ENCODE measurements at places on chromosomes 12 and 14.

- DNase-seq: peak; percentile 71
Observed at GRCh38 chr12:99619389-99620158, 28.0 kb upstream of the GARIN6 start.

- no peak for DNase-seq
Observed at GRCh38 chr14:36682338-36682737, 20.7 kb downstream of the PAX9 start.

DNA sequence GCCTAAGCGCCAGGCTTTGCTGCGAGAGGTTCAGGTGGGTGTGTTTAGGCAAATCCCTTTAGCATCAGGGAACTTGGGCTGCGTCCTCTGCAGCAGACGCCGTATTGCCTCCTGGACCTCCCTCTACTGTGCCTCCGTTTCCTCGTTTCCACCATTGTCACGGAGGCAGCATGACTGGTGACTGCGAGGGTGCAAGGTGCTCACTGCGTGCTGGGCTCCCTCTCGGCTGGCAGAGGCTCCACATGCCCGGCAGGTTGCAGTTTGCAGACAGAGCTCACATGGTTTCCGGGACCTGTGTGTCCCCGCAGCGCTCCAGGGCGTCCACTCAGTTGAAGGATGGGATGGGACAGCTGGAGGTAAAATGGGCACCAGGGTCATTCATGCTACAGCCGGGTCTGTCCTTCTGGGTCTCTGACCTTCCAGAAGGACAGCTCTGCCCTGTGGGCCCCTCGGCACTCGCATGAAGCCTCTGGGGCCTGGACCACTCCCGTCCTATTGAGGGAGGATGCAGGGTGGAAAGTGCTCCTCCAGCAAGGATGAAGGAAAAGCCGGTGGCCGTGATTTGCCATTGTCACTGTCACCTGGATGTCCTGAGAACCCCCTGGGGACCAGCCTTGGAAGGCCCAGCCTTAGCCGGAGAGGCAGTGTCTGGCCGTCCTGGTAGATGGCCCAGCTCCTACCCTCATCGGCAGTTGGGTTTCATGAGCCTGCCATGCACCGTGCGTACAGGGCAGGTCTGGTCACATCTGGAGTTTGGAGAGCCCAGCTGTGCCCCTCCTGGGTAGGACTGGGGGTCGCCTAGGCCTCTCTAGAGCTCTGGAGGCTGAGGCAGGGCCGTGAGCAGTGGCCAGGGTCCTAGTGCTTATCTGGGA, 146.5 kb downstream of the KIF26A start:
- DNase-seq: no peak

GRCh38 chr14:21024585-21025370, at the start of gene NDRG2:
Gene NDRG2, minus strand, starts transcription at chr14:21025061. Its CDS starts 1,746 bp downstream, at chr14:21023315.
- DNase-seq: peak; percentile 66

GRCh38 chr12:124645530-124646244, 78.3 kb upstream of the NCOR2 start:
- DNase-seq: no peak

Data from OCI-M1 (cell line).